ENCODE measurements at places on chromosomes 2 and 18.

- DNase-seq, result no peak
These were observed 36.7 kb downstream of the FBXO15 start for GRCh38 chr18:74110976-74111375.

DNA sequence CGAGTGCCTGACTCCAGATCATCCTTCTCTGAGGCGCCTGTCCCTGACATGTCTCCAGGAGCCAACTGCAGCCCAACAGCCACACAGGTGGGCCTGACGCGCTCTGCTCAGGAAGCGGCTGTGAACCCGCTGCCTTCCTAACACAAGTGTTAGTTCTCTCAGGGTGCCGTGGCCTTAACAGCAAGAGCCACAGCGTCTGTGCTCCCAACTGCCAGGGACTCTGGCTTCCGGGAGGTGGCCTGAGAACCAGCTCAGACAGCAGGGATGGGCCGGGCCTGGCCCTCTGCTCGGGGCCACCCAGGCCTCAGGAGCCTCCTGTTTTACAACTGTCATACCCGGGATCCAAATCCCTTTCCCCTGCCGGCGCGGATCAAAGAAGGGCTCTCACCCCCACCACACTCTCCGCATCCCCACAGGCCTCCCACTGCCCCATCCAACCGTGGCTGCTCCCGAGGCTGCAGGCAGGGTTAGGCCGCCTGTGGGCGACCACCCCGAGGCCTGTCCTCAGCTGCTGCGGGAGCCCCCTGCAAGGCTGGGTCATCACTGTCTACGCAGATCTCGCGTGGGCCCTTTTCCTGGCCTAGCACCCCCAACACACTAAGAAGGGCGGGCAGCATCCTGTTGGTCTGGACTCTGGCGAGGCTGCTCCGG lies 114.2 kb upstream of the ZNF236 start:
- DNase-seq, result no peak

DNA sequence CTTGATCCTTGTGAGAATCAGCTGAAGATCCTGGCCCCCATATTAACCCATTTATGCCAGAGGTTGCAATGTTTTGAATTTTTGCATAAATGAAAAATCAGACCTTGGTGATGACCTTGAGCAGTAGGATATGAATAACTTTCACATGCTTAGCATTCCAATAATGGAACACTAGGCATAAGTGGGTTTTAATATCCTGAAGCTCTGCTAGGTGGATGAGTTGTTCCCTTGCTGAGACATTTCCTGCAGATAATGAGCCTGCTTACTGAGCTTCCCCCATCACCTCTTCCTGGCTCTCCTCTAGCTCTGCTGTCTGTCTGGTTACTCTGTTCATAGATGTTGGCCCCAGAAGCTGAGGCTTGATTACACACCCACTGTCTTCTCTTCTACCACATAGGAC lies 25.5 kb upstream of the SEC11C start:
- no peak for DNase-seq

GRCh38 chr18:2147476-2148230 lies 423.7 kb downstream of the METTL4 start:
- DNase-seq, result no peak

GRCh38 chr2:86788881-86789686 lies 1.6 kb downstream of the CD8A start:
- DNase-seq, result no peak

GRCh38 chr2:152558158-152558984 lies 158.9 kb downstream of the PRPF40A start:
- no peak for DNase-seq

DNA sequence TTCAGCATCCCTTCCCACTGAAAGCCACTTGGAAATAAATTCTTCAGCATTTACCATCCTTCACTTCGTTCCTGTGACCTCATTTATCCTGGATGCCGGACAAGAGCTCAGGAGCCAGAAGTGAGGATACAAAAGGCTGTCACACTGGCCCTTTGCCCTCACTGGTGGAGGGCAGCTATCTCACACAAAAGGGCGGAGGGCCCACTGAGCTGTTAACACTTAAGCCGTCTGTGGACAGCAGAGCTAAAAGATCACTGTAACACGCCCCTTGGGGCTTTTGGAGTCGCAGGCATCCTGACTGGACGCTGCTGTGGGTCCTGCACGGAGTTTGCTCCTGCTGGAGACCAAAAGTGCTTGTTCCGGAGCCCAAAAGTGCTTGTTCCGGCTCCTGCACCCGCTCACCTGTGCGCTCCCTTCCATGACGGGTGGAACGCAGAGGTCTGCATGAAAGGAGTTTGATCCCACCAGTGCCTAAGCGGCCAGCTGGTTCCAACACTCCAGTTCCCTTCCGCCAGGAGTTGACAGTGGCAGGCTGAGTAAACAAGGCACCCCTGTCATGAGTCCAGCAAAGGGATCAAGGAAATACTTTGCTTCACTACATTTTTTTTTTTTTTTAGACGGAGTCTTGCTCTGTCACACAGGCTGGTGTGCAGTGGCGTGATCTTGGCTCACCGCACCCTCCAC lies 572.0 kb upstream of the LINC00305 start:
- no peak for DNase-seq

GRCh38 chr2:99619151-99619550 lies 129.3 kb upstream of the REV1 start:
- DNase-seq, result no peak

DNA sequence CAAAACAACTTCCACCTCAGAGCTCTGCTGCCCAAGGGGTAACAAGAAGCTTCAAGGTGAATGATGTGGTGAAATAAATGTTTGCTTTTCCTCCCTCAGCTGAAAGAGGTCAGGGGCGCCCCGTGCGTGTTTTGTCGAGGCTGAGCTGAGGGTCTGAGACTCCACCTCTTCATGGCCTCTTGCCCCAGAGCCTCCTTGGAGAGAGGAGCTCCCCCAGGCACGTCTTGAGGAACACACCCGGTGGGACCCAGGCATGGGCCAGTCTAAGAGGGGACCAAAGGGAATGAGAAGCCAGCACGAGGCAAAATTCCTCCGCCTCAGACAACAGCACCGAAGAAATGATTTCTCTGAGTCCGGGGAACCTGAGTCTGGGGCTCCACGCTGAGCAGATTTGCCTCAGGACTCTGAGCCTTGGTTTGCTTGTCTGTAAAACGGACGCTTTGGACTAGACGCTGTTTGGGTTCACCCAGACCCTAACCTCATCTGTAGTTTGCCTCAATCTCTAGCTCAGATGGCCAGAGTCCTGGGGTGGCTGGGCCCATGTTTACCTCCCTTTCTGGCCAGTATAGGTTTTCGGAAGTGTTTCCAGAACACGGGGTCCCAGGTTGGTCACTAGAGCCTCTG lies 56.4 kb upstream of the ODC1 start:
- DNase-seq, result no peak

DNA sequence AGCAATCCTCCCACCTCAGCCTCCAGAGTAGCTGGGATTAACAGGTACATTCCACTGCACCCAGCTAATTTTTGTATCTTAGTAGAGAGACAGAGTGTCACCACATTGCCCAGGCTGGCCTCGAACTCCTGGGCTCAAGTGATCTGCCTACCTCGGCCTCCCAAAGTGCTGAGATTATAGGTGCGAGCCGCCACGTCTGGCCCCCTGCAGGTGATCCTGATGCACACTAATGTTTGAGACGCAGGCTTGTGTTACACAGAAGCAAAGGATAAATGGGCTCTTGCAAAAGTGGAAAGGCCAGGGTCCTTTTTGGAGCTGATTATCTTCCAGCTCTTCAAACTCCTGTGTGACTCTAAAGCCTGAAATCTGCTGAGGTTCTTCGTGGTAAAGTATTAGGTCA lies 84.2 kb downstream of the TGFA start:
- no peak for DNase-seq

DNA sequence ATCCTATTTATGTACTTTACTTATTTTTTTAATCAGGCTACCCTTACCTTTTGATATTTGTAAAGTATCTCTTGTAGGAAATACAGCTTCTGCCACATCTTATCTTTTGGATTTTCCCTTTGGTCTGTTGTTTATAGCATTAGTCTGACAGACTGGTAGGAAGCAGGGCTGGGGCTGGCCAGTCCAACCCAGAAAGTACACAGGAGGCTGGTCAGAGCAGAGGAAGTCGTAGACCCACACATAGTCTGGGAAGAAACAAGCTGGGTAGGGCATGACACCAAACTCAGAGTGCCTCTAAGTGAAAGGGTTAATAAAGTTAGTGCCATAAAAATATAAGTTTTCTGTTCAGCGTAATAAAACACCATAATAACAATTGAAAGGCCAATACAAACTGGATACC lies 51.7 kb downstream of the BOLA3 start:
- DNase-seq, result no peak

DNA sequence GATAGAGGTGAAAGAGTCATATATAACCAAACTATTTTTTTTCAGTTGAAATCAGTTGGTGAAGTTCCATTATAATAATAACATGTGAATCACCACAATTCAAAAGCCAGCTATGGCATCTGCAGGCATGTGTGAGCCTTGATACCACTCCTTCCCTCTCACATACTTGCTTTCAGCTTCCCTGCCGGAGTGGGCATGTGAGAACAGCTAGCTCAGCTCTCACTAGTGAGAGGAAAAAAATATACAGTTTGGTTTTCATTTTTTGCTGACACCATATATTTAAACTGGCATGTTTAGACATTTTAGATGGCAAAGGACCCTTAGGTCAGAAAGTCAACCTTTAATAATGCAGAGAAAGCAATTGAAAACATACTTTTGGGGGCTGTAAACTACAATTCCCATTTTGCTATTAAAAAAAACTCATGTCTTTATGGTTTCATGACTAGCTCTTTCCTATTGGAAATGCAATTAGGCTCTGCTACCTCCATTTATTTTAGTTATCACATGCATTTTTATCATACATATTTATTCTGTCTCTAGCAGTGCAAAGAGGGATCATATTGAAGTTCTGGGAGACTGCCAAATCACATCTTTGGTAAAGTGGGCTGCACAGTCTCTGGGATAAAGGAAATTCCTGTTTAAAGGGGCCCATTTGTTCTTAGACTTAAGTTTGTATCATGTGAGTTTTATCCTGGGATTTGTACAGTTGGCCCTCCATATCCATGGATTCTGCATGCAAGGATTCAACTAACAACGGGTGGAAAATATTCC lies 33.2 kb upstream of the SLC40A1 start:
- DNase-seq, result no peak

DNA sequence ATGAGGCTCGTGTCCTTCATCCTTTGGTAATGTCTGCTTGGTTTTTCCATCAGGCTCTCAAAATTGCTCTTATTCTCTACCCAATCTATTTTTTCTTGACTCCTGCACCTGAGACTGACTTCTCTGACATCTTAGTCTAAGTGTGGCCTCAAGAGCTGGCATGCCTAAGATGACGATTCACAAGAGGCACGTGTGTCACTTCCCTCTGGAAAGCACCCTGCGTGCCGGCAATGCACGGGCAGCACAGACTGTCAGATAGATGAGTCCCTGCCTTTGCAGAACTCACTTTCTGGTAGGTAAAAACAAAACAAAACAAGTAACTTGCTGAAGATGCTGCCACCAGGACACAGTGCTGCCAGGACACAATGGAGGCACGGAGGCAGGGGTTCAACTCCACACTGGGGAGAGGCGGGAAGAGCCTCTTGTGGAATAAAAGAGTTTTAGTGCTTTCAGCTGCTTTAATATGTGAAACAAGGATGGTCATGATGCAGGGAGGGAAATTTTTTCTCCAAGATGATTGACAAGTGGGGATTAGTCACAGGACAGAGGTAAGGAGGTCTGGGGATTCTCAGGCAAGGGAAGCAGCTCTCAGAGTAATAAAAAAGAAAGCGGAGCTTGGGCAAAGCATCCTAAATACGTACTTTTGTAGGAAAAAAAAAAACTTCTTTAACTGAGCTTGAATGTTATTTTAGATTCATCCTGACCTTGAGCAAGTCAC lies 27.3 kb downstream of the CYB5A start:
- no peak for DNase-seq

DNA sequence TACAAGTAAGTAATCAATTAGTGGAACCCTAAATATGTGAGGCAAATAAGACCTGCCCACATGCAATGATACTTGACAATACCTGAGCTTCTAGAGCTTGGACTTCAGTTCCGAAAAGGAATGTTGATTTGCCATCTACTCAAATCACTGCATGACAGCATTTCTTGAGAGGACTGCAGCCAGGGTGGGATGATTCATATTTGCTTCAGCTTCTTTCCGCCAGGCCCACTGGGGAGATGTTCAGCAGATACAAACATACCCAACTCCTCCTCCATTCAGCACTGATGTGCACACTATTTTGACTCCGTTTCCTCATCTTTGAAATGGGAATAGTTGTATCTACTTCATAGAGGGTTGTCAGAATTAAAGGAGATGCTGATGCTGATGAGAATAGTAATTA lies 28.8 kb upstream of the TMEM177 start:
- DNase-seq, result no peak

DNA sequence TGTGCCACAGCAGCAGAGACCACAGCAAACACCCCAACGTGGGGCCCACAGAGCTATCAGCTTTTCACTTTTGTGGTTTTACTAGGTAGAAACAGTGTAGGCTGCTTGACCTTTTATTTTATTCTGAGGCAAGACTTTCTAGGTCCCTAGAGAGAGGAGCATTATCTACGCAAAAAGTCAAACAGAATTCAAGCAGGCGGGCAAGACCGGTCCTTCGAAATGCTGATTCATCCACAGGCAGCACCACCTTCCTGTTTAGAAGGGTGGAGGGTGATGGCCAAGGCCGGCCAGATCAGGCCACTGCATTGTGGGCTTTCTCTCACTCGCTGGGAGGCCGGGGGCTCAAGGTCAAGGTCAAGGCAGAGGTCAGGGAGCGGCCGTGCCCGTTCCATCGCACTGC lies 573.0 kb downstream of the GALR1 start:
- no peak for DNase-seq

GRCh38 chr18:58341916-58342315 lies 287.0 kb downstream of the ALPK2 start:
- no peak for DNase-seq

- no peak for DNase-seq
These were observed 1.8 kb downstream of the RETREG2 start for GRCh38 chr2:219179601-219180465.

- no peak for DNase-seq
These were observed 689.4 kb upstream of the FANCL start for GRCh38 chr2:58930537-58930936.

GRCh38 chr2:217652761-217653639 lies 349.8 kb downstream of the TNS1 start:
- DNase-seq, result no peak

GRCh38 chr2:104616856-104617255 lies 237.1 kb upstream of the POU3F3 start:
- DNase-seq, result no peak

- DNase-seq, result no peak
These were observed 247.2 kb upstream of the EPAS1 start for GRCh38 chr2:46050027-46050426.

DNA sequence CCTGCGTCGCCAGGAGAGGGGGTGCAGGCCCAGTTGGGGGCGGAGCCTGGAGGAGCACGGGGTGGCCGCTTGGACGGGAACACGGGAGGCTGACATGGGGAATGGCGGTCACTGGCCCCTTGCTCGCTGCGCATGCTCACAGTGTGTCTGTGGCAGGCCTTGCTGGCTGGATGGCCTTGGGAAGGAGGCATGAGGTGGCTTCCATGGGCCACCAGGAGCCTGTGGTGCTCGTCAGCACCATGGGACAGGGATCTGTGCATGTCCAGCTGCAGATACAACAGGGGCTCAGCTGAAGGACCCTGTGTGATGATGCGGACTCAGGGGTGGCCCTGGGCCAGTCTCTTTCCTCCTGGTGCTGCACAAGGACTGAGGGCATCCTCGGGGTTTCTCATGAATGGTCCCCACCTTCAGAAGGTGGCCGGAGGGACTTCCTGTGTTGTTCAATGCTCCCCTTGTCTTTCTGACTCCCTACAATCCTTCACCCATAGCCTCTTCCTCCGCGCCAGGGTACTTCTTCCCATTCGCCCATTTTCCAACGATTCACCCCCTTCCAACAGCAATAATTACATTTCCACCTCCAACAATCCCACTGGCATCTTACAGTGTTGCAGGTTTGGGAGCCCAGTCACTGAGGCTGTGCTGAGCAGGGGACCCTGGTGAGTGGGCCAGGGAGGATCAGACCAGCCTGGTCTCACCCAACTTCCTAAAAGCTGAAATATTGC lies 3.4 kb upstream of the SP140L start:
- no peak for DNase-seq

Measured in stimulated activated CD8-positive, alpha-beta memory T cell treated with anti-CD3 and anti-CD28 coated beads, Interleukin-4, amount 100 ng/mL, for 24 hours (primary cell).